Upper lobe of right lung (tissue), 1 donor: ENCODE measurements at places on chromosomes 6 and 20.

DNA sequence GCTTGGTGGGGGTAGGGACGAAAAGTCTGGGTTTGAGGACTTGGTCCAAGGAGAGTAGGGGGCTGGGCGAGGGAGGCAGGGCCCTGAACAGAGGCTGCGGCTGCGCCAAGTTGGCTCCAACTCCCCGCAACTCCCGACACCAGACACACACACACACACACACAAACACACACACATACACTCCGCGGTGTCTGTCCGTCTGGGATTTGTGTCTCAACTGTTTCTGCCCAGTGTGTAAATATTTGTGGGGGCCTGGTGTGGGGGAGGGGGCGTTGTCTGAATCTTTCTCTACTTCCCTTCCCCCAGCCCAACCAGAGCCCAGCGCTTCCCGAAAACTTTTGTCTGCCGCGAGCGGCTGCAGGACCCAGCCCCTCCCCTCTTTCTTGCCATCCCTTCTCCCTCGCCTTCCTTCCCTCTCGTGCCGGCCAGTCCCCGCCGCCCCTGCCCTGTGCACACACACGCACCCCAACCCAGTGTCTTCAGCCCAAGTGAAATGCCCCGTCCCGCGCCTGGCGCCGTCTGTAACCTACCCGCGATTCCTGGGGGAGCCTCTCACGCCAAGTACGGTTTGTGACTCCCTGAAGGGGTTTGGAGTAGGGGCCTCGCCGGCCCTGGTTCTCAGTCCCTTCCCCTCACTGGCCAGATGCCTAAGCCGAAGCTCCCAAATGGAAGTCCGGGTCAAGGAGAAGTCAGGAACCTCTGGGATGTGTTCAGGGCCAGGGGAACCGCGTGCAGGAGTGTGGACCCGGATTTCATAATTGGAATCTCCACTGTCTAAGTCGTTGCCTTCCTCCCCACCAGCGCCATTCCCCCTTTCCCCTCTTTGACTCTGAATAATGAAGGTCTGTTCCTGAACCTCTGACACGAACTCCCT, 904 bp downstream of the MDFI start:
- no peak for DNase-seq

DNA sequence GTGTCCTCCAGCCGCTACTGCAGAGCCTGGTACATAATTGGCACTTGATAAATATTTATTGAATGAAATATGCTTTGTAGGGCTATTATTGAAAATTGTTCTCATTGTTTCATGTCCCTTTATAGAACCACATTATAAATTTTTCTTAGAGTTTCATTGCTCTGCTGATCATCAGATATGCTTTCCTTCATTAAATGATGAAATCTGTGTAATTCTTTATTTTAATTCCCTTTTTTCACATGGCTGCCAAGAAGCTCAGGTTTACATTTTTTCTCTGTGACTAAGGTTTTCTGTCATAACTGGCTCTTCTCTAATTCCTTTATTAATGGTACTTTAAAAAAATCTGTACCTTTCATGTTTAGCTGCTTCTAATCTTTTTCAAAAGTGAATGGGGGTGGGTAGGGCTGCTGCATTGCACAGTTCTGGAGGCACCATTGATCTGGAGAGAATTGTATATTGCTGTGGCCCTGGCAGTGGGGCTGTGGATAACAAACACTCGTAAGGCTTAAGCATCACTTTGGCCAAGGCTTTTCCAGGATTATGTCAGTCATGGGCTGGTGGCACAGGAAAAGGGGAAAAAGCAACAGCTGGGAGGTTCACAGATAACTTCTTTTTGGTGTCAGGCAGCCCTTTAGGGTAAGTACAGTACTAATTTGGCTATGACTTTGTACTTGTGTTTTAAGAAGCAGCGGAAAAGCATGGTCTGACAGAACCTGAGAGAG, 43.8 kb downstream of the ARFGEF2 start:
- DNase-seq, result no peak

- DNase-seq, result no peak
Measured at GRCh38 chr6:38776515-38776914, 61.4 kb downstream of the DNAH8 start.

GRCh38 chr6:43180985-43181384, 1.0 kb upstream of the CUL9 start:
- no peak for DNase-seq

DNA sequence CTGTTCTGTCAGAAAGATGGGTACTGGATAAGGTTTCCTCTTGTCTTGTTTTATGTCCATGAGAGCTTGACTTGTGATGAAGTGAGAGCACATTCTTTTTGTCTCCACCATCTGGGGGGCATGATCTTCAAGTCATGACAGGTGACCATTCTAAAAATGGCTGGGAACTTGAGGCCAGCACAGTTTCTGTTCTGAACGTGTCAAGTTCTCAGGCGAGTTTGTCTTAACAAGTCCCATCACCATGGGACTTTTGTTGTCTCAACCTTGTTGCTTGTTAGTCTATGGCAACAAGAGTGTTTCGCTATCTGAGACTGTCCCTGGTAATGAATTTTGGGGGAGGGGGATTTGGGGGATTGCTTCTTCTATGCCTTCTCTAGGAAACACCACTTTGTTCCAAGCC, 25.6 kb upstream of the ENPP4 start:
- no peak for DNase-seq

DNA sequence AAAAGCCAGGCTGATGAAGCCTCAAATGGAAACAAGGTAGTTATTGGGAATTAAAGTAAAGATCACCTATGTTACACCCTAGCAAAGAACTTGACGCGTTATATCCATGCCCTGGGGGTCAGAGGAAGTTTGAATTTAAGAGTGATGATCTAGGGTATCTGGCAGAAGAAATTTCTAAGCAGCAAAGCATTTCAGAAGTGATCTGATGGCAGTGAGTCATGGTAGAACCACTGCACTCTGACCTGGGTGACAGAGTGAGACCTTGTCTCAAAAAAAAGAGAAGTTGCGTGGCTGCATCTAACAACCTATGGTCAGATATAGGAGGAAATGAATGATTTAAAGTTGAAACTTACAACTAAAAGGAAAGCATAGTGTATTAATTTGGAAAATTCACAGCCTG, 45.2 kb downstream of the SCP2D1 start:
- DNase-seq, result no peak

GRCh38 chr6:113489952-113490746, 367.0 kb upstream of the MARCKS start:
- DNase-seq, result no peak

DNA sequence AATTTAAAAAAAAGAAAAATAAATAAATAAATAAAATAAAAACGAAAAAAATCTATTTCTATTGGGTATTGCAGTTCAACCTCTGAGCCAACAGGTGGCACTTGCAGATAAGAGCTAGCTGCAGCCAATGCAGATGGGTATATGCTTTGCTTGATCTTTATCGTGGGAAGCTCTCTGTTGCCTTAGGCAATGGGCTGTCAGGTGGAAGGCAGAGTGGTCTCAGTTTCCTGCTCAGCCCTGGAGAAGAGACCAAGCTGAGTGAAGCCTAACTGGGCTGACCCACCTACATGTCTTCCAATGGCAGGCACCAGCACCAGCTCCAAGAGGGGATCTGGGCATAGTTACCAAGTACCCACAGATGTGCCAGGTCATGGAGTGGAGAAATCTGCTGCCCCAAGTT, 95.0 kb downstream of the AK9 start:
- DNase-seq, result no peak

DNA sequence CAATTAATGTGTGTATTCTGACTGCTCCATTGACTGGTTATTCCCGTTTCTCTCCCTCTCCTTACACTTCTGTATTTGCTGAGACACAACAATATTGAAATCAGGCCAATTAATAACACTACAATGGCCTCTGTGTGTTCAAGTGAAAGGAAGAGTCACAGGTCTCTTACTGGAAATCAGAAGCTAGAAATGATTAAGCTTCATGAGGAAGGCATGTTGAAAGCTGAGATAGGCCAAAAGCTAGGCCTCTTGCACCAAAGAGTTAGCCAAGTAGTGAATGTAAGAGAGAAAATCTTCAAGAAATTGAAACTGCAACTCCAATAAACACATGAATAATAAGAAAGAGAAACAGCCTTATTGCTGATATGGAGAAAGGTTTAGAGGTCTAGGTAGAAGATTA, 489.5 kb upstream of the CITED2 start:
- DNase-seq, result no peak

DNA sequence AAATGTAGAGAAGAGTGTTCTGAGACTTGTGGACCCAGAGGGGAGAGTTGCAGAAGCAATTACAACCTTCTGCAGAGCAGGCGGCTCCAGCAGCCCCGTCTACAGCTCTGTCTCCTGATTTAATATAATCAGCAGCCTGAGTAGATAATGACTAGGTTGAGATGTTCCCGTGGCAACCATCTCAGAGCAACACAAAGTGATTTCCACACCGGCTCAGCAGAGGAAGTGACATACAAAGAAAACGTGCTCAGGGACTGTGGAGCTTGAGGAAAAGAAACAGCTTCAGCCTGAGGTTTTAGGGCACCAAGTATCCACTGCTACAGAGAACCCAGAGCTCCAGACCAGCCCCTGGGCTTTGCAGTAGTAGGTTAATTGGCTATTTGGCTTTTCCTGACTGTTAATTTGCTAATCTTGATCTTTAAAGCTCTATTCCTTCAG, 136.4 kb downstream of the MTFR2 start:
- no peak for DNase-seq

DNA sequence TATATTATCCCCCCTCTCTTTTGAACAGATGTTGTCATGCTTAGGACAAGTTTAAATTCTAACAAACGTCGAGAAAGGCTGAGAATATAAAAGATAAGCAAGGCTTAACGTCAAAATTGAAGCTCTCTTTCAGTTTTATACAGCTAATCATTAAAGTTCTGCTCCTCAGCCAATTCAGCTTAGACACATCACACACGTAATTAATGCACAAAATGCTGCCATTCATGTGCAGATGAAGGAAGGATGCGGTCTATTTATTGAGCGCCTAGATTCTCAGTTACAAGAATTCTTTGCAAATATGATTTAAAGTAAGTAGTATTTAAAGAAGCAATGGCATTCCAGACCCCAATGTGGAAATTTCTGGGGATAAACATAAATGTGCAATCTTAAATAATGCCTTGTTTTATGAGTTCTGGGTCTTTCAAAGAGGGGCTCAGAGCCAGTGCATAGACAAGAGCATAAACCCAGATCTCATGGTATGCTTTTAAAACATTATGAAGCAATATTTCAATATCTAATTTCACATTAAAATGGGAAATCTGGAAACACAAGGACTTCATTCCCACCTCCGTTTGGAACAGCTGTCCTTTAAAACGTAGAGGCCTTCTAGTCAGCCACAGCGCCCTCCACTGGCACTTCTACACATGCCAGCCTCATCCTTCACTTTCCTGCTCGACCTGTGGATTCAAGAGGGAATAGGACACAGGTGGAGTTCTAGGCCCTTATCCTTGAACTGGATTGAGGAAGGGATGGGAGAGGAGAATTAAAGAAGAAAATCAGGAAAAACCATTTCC, 85.8 kb downstream of the LYRM4 start:
- DNase-seq, result no peak
